GM19239 (cell line): ENCODE measurements at places on chromosomes 11 and 22.

DNA sequence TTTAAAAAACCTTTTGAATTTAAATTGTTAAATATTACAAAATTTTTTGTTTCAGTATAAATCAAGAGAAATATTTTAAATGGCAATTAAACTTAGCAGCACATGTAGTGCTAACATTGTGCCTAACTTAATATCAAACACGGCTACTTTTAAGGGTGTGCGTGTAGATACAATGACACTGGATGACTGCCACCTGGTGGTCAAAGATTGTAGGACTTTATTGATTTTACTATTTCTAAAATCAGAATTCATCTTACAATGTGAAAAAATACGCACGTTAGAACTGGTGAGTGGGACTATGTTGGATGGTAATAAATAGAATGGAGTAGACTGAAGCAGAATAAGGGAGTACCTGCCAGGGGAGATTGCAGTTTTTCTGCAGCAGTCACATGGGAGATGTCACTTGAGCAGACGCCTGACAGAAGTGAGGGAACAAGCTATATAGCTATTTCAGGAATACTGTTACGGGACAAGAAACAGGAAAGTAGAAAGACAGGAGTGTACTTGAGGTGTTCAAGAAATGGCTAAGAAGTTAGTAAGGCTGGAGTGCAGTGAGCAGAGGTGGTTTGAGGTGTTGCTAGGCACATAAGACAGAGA lies 52.9 kb downstream of the UVRAG start:
- DNase-seq, result no peak

DNA sequence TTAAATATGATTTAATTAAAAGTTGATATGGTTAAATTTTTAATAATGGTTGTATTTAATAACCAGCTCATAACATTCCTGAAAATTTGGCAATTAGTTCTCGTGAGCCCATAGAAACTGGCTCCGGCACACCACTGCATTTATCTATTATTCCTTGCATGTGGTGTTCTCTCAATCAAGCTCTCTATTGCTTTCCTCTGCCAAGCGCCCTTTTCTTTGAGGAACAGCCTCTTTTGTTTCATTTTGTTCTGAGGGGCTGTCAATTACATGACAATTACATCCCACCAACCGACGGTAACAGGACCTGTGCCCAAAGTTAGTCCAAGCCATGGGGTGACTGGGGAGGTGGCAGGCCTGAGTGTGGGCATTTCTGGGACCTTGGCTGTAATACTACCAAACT lies 8.1 kb downstream of the C11orf91 start:
- DNase-seq, result no peak

GRCh38 chr11:110152199-110152598 lies 59.0 kb downstream of the ZC3H12C start:
- DNase-seq, result no peak

DNA sequence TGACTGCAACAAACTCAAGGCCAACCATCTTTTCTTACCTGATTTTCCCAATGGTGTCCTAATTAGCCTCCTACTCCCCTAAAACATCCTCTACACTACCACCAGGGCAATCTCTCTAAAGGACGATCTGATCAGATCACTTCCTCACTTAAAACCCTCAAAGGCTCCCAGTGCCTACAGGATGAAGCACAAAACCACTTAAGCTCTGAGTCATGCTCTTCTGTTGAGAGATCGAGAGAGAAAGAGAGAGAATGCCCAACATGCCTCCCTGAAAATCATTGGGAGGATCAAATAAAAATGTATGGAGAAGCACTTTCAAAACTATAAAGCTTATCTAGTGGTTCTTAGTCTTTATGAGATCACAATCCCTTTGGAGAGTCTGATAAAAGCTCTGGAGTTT lies 171.1 kb downstream of the CADM1 start:
- DNase-seq, result no peak

DNA sequence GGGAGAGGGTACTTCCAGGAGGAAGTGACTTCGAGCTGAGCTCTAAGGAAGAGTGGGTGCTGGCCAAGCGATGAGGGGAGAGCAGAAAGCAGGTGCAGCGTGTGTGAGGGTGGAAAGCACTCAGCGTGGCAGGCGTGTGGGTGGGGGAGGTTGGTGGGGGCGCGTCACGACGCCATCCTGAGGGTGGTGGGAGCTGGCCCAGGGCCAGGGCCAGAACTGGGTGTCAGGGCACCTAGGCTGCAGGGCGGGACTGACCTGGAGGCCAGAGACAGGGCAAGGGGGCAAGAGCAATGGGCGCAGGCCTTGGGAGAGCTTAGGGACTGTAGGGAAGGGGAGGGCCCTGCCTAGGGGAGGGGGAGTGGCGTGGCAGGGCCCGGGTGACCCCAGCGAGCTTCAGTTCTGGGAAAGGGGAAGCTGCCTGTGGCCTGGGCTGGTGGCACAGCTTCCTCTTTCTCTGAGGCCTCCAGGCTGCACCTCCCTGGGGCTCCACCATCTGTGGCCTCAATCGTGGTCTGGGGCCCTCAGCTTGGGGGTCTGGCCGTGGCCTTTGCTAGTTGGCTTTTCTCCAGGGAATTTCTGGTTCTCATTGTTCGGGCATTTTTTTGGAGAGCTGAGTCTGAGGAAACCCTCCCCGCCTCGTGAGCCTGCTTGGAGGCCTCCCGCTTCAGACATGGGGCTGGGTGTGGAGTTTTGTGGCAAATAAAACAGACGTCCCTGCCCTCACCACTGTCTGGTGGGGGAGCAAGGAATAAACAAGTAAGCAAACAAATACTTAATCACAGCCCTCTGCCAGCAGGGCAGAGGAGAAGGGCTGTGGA lies 8.9 kb downstream of the RELT start:
- peak; percentile 84 for DNase-seq

DNA sequence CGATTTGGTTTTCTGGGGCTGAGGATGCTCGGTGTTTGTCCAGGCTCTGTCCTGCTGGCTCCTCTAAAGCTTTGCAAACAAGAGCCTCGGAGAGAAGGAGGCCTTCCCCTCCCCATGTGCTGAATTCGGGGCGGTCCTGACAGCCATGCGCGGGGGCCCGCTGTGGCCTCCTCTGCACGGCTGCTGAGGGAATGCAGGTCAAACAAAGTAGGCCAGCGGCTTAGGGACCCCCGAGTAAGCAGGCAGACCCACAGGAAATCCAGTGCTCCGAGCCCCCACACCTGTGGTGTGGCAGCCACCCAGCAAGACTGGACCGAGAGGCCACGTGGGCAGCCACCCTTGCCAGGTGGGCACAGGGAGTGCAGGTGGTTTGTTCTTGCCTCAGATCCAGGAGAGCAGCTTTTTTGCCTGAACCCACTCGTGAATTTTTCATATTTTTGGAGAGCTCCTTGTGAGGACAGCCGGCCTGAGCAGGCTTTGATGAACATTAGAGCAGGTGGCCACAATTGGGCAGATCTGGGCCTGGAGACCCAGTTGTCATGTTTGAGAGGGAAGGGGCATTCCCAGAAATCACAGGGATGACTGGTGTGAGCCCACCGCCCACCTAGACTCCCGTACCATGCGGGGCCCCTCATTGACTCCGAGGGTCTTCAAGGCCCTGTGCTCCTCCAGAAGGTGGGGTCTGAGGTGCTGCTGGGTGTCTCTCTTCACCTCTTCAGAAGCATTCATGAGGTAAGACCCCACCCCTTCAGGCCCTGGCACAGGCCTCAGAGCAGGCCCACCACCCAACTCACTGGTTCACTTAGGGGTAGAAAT lies 43.0 kb upstream of the KCNQ1OT1 start:
- DNase-seq, result no peak

GRCh38 chr11:10694486-10695239 lies 1.1 kb upstream of the IRAG1 start:
- no peak for DNase-seq
